HuH-7.5 (cell line): ENCODE measurements at places on chromosomes 7 and 10.

DNA sequence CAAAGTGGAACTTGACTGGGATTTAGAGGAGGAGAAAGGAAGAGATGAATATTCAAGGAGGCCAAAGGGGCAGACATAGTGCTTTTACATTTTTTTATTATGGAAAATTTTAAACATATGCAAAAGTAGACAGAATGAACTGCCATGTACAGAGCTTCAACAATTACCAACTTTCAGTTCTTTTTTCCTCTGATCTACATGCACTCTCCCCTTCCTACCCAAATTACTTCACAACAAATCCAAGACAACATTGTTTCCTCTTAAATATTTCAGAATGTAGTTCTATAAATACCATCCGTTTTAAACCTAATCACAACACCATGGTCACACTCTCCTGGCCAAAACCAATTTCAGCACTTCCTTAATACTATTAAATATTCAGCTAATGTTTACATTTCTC lies 83.5 kb upstream of the FZD1 start:
- DNase-seq: no peak

DNA sequence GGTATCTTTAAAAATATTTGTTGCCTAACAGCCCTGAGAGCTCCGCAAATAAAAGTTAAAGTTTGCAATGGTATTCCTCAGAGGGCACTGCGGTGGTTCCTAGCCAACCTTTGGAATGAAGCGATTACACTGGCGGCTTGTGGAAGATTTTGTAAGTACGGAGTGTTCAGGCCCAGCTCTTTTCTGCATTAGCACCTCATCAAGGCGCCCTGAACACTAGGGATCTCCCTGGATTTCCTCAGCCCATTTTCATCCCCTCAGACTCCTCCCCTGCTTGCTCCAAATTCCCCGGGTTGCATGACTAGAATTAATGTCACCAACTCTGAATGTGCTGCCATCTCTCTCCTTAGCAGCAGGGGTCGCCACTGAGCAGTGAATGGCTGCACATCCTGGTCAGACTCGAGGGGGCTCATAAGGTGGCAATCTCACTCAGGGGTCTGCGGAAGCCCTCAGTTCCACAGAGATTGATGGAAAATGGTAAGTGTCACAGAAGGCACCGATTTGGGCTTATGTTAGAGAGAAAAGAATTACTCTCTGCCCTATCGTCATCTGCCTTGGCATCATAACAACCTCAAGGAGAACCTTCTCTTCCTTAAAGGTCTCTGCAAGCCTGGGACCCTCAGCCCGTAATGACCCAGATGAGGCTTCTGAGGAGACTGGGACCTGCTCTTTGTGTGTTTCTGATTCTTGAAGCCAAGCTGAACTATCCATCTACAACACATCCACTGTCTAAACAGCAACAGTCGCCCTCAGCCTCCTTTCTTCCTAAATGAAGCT lies 262.8 kb upstream of the AOAH start:
- peak; percentile 49 for DNase-seq

DNA sequence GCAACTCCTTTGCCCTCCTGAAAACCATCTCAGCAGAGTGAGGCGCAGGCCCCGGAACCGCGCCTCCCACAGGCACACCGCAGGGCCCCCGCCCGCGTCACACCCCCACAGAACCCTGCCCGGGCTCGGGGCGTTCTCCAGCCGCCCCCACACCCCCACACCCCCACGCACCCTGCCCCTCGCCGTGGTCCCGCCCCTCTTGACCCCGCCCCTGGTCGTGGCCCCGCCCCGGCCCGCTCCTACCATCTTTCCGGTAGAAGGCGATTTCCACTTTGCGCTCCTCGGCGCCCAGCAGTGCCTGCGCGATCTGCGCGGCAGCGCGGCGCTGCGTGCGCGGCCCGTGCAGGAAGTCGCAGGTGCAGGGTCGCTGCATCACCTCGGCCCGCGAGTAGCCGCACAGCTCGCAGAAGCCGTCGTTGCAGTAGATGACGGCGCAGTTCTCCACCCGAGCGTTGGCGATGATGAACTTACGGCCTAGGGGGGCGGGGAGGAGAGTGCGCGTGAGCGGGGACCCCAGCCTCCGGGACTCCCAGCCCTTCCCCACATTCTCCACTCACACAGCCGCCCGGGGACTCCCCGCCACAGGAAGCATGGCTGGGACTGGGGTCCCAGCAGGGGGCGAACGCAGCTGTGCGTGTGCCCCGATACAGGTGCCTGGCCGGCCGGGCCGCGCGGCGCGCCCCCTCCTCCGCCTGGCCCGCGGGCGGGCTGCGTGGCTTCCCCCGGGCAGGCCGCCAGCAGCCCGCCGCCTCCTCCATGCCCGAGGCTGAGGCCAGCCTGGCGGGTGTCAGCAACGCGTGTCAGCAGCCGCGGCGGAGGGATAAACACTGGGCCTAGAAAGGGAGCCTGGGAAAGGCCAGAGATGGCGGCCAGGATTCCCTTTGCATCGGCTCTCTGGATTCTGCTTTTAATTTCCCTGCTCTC lies 3.4 kb downstream of the KCNH2 start:
- peak; percentile 69 for DNase-seq

DNA sequence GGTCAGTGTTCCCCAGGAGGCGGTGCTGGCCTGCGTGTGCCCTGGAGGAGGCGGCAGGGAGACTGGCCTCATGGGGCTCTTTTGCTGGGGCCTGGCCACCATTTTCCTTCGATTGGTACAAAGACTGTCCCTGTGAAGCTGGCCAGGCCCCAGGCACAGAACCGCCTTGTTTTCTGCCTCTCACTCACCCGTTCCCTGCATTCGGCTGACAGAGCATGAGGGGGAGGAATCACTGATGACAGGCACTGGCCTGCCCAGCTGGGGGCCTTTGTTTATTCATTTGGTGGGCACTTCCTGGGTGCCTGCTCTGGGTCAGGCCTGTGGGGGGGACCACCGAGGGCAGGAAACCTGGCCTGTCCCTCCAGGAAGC lies 139.2 kb downstream of the FAM53B start:
- DNase-seq: no peak

DNA sequence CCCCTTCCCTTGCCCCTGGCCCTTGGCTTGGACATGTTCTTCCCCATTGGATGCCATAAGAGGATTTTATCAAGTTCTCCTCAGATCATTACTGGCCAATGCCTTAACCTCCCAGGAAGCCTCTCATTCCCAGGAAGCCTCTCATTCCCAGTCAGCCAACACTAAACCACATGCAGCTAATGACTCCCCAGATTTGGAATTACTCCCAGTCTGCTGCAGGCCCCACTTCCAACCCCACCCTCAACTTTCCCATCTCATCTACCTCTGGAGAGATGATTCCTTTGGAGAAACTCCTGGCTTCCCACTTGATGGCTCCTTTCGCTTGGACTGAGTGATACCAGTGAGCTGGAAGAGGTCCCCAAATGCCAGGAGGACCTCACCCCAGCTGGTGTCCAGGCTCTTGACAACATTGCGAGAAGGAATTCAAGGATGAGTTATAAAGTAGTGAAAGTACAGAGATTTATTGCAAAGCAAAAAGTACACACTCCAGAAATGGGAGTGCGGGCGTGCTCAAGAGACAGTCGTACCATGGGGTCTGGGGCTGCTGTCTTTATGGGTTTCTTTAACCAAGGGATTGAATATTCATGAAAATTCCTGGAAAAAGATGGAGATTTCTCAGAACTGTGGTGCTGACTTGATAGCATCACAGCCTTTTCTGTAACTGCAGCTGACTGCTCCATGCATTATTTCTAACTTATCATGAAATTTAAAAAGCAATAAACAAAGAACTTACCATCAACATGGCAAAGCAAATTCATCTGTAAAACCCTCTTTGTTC lies 117.2 kb upstream of the ADCY1 start:
- no peak for DNase-seq

- no peak for DNase-seq
Observed at GRCh38 chr10:69434926-69435325, 16.3 kb upstream of the TSPAN15 start.

DNA sequence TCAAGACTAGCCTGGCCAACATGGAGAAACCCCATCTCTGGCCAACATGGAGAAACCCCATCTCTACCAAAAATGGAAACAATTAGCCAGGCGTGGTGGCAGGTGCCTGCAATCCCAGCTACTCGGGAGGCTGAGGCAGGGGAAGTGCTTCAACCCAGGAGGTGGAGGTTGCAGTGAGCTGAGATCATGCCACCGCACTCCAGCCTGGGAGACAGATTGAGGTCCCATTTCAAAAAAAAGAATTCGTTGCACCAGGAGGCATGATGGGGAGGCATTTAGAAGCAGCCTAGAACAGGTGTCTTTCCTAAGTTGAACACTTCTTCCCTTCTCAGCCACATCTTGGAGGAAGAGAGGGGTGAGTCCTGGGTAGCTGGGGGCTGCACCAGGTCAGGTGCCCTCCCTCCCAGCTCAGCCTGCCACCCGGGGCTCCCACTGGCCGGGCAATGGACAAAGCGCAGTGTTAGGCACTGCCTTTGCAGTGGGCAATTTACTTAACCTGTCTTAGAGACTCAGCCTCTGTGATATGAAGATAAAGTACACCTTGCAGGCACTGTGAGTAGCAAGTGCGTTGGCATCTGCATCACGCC lies 726.8 kb downstream of the PARD3 start:
- DNase-seq: no peak

GRCh38 chr7:41333511-41333910 lies 369.4 kb downstream of the INHBA start:
- DNase-seq: no peak

- no peak for DNase-seq
Observed at GRCh38 chr10:132328738-132329137, 3.3 kb upstream of the LRRC27 start.

DNA sequence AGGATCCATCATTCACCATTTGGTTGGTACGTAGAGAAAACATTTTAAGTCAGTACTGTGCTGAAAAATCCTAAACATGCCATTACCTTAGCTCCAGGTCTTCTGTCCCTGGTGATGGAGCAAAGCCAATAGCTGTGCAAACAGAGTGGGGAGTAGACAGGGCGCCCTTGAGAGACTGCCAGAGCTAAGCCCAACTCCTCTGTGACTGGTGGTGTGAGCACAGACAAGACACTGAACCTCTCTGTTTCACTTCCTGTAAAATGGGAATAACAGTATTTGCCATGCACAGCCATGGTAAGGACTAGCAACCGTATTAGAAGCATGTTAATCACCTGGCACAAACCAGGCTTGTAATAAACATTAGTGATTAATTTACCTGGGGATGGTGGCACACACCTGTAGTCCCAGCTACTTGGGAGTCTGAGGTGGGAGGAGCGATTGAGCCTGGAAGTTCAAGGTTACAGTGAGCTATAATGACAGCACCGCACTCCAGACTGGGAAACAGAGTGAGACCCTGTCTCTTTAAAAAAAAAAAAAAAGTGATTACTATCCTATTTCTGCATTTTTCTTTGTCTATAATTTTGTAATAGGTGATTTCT lies 28.7 kb downstream of the LYZL1 start:
- no peak for DNase-seq

- DNase-seq: no peak
Observed at GRCh38 chr10:22999942-23000341, 72.1 kb downstream of the ARMC3 start.

- no peak for DNase-seq
Observed at GRCh38 chr10:45424668-45425404, 50.8 kb downstream of the ALOX5 start.

DNA sequence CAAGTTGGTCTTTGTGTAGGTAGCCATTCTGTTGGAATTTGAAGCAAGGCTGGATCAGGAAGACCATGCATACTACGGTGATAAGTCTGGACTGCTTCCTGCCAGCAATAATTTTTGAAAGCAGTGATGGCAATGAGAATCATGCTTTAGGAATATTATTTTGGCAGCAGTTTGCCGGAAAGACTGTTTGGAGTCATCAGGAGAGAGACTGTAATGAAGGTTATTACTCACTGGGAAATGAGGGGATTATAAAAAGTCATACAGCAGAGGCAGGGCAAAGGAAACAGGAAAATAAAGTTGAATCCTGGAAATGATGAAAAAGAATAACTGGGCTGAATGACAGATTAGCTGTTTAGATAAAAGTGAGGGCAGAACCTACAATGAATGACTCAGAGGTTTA lies 1136.8 kb upstream of the AUTS2 start:
- no peak for DNase-seq

DNA sequence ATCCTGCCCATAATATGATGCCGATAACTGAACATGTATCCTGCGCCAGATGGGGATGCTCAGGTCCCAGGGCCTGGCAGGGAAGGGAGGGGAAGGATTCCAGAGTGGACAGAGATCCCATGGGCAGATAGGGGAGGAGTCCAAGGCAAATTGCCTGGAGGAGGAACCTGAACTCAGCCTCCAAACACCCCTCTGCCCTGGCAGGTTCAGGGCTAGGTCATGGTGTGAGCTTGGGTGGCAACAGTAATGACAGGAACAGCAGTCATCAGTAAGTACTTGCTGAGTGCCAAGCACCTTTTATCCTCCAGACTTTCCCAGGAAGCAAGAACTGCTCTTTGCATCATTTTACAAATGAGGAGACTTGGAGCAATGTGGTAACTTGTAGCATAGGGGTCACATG lies 3.8 kb upstream of the PALD1 start:
- no peak for DNase-seq

- no peak for DNase-seq
Observed at GRCh38 chr10:824497-824896, 107.0 kb downstream of the LARP4B start.

- no peak for DNase-seq
Observed at GRCh38 chr7:5223646-5224340, 33.8 kb downstream of the WIPI2 start.

- no peak for DNase-seq
Observed at GRCh38 chr10:86361156-86362128, 5.2 kb downstream of the GRID1 start.

GRCh38 chr7:149824301-149824741 lies 13.9 kb upstream of the ZNF862 start:
- DNase-seq: no peak

GRCh38 chr10:35324196-35324595 lies 12.1 kb upstream of the CCNY start:
- no peak for DNase-seq

DNA sequence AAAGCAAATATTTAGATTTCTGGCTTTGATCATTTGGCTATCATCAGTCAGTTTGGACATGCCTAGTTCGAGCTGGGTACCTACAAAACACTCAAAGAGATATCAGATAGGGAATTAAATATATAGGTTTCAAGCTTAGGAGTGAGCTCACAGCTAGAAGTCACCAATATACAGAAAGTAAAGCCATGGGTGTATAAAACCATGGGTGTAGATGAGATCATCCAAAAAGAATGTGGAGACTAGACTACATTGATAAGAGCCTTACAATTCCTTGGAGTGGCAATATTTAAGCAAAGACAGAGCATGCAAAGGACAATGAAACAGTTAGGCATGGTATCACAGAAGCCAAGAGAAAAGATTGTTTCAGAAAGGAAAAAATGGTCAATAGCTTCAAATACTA lies 7.2 kb upstream of the RALA start:
- no peak for DNase-seq
